DMS 273 treated with DMSO at 0.1 percent for 48 hours (cell line): ENCODE measurements at places on chromosomes 7 and 10.

DNA sequence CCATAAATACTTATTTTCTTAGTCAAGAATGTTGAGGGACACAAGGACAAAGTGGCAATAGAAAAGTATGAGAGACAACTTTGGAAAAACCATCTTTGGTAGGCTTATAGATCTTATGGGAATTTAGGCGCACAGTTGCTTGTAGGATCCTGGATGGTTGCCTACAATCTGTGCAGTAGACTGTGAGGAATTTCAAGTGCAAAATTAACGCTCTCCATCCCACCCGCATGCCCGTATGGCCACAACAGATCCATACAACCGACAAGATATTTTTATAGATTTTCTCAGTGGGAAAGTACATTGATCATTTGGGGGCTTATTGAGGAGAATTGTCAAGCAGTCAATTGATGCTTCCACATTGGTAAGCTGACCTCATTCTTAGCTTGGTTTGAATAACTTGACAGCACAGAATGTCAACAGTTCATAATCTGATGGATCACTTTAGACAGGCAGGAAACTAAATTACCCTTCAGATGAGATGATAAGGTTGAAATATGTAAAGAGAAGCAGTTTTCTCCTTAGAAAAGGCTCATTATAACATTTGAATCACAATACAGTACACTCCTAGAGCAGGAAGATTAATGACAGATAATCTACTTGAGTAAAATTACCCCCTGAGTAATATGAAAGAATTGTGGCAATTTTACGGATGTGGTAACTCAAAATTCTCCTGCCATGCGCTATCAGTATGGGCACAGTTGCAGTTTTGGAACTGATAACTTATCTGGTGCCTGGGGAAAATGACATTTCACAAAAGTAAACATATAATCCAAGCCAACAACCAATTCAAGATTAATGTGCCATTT is 479.7 kb downstream of the KIF20B start:
- no peak for DNase-seq

GRCh38 chr7:158821171-158822031 is 7.9 kb downstream of the ESYT2 start:
- no peak for DNase-seq

- DNase-seq = no peak
Measured at GRCh38 chr7:111474723-111475418, 87.4 kb downstream of the IMMP2L start.

DNA sequence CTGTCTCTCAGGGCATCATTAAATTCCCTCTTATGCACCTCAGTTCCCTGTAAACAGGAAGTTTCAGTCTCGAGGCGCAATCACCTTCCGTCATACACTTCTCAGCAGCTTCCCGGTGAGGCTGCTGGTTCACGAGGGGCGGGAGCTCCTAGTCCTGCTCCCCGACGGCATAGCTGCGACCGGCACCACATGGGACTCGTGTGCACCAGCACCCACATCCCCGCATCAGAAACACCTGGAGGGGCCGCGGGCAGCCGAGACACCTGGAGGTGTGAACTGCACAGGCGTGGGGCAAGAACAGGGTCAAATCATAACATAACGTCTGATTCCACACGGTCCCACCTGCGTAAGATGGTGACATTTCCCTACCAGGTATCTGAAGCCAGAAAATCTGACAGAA is 52.7 kb downstream of the DIP2C start:
- no peak for DNase-seq

DNA sequence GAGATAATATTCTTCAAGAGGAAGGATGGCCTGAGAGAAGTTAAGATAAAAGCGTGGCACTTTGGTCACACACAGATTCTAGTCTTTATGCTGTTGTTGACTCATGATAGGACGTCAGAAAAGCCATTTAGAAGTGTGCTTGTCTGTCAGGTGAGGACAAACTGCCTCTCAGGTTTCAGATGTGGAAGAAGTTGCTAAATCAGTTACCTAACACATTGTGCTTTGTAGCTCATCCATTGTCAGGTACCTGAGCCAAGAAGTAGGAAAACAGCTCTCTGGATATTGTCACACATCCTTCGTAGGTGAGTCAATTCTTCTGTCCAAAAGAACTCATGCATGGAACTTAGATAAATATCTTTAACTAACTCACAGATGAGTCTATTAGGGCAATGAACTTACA is 49.5 kb upstream of the PHYHIPL start:
- DNase-seq = no peak

GRCh38 chr7:20562461-20562860 is 53.0 kb upstream of the ABCB5 start:
- no peak for DNase-seq

- DNase-seq = no peak
Measured at GRCh38 chr10:17146892-17147291, 17.3 kb upstream of the CUBN start.

DNA sequence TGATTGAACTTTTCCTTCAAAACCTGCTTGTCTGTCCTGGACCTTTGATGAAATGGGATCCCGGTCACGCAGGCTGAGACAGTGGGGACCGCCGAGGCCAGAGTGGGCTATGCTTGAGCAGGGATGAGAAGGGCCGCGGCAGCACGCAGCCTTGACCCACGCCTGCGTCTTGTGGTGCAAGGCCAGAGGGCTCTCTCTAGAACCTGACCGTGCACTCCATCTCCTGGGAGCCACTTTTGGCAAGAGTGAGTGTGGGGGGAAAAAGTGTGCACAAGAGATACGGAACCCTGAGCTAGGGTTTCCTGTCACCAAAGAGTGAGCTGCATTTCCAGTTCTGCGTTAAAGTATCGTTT is 42.4 kb downstream of the WIPI2 start:
- DNase-seq = no peak

GRCh38 chr10:31644931-31645633 is 283.5 kb downstream of the ARHGAP12 start:
- no peak for DNase-seq

DNA sequence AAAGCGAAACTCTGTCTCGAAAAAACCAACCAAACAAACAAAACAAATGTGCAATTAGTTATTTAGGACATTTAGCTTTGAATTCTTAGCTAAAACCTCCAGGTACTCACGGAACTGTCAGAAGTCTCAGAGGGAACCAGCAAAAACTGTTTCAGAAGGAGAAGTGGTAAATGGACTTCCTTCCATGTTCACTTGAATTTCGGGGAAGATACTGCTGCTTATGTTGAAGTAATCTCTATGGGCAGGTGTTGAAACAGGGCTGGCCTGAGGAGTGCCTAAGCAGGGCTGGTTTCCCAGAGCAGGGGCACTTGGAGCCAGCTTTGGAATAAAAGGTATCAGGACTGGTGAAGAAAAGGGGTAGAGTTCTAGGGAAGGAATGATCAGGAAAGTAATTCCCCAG is 2.4 kb upstream of the EXOC6 start:
- DNase-seq = no peak

DNA sequence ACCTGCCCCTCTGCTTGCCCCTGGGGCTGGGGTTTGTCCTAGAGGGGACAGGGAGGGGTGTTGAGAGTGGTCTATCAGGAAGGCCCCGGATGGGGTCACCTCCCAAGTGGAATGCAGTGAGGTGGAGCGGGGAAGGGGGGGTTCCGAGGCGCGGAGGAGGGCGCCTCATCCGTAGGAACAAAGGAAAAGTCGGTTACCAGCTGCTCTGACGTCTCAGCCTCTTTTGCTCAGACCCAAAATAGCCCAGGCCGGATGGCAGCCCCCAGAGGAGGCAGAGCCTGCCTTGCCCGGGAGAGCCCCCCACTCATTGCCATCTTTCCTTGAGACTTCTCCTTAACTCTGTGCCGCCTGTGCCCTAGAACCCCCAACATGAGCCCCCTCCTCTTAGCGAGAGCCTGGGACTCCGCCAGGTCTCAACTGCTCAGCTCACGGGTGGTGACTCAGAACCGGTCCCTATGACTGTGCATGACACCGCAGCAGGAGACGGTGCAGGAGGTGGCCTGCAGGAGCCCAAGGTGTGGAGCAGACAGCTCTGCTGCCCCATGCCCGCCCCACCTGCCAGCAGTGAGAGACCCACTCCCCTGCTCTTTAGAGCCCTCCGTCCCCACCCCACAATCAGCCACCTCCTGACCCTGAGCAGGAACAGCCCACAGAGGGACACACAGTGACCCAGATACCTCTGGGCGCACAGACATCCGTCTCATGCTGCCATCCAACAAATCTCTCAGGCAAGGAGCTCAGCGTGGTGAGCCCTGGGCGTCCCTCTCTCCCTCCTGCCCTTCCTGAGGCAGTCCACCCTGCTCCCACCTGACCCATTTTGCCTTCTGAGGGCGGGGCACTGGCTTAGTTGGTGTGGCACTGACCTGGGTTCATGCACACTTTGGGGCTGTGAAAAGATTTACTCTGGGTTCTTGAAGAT is 13.1 kb downstream of the STX1A start:
- DNase-seq = peak; percentile 67

GRCh38 chr7:146864644-146865043 is 748.0 kb downstream of the CNTNAP2 start:
- no peak for DNase-seq

- no peak for DNase-seq
Measured at GRCh38 chr10:95247200-95247880, 43.5 kb downstream of the PDLIM1 start.

- DNase-seq = no peak
Measured at GRCh38 chr7:139648941-139649425, 125.5 kb downstream of the CLEC2L start.

- no peak for DNase-seq
Measured at GRCh38 chr7:15555381-15555859, 6.4 kb downstream of the AGMO start.
